ENCODE measurements at places on chromosomes 12 and 14. TPM values are rescaled to one million over a fixed set of nuclear protein-coding genes. Genes with fewer than 3 reads are reported as not detected.

Gene RPL10L
- total RNA-seq: not detected

Gene ETFBKMT
- total RNA-seq: 2.6 TPM

Gene SYT1
- total RNA-seq: 13.2 TPM

Gene CD163L1
- total RNA-seq: 1.8 TPM

Gene SLC38A4
- total RNA-seq: not detected

Gene TIMELESS
- total RNA-seq: 13.9 TPM

Gene VRTN
- not detected for total RNA-seq

Gene FAM181A
- not detected for total RNA-seq

Gene MRPS35
- total RNA-seq: 42.6 TPM

Gene BEGAIN
- total RNA-seq: 0.05 TPM

GRCh38 chr12:14244876-14245669, 120.4 kb upstream of the ATF7IP start:
- DNase-seq: no peak

DNA sequence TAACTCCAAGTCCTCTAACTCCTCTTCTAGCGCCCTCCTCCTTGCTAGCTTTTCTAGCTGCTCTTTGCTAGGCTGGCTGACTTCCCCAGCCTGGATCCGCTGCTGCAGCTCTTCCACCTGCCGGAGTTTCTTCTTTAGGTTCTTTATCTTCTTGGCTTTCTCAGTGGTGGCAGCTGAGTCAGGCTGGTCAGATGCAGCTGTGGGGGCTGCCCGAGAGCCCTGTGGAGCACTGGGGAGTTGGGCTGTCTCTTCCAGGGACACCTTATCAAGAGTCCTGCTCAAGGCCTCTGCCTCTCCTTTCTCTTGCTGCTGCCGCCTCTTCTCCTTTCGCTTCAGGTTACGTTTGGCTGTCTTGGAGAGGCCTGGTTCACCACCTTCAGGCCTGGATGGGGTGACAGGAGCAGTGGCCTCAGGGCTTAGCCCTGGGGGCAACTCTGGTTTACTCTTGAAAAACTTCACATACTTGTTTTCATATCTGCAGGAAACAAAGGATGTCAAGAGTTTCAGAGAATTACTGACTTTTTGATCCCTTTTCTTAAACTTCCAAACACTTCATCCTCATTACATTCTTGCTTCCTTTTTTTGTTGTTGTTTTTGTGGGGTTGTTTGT, 25.7 kb downstream of the PYM1 start:
- no peak for DNase-seq

DNA sequence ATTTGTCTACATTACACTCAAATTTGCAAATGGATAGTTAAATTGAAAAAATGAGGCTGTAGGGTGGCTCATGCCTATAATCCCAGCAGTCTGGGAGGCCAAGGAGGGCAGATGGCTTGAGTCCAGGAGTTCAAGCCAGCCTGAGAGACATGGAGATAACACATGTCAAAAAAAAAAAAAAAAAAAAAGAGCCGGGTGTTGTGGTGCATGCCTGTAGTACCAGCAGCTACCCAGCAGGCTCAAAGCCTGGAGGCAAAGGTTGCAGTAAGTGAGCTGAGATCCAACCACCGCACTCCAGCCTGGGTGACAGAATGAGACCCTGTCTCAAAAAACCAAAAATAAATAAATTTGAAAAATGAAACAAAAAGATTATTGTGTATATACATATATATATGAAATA, 119.9 kb upstream of the MGAT4C start:
- no peak for DNase-seq

DNA sequence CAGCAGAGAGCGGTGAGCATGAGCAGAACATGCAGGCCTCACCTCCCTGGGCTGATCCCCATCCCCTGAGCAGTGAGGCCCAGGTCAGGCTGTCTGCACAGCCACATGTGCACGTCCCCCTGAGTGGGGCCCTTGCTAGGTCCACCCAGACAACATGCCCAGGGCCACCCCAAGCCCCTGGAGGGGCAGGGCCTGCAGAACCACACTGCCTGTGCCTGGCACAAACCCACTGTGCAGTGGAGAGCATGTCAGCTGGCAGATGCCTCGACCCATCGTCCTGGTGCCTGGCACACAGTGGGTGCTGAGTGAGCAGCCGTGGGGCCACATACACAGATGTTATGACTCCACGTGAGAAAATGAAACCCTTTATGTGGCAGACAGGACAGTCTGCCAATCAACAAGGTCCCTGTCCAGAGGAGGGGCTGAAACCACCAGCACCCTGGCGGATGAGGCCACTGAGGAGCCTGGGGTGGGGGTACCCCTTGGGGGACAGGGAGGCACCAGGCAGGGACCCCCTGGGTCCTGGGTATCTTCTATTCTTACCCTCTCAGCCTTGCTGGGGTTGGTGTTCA, 8.3 kb downstream of the ANHX start:
- DNase-seq: no peak

GRCh38 chr14:69983317-69983716, 104.1 kb downstream of the SMOC1 start:
- DNase-seq: no peak

GRCh38 chr12:56127888-56128669, at the start of gene ESYT1:
Gene ESYT1 (plus strand): TSS chr12:56128267. CDS start chr12:56128320, 53 bp downstream.
- peak; percentile 99 for DNase-seq

- peak; percentile 99 for DNase-seq
Measured at GRCh38 chr14:38255673-38256532, at the start of gene CLEC14A. Gene CLEC14A (minus strand): TSS chr14:38256093. CDS start chr14:38256022, 71 bp downstream.

- no peak for DNase-seq
Measured at GRCh38 chr14:106843951-106844483, 1317.6 kb downstream of the TMEM121 start.

DNA sequence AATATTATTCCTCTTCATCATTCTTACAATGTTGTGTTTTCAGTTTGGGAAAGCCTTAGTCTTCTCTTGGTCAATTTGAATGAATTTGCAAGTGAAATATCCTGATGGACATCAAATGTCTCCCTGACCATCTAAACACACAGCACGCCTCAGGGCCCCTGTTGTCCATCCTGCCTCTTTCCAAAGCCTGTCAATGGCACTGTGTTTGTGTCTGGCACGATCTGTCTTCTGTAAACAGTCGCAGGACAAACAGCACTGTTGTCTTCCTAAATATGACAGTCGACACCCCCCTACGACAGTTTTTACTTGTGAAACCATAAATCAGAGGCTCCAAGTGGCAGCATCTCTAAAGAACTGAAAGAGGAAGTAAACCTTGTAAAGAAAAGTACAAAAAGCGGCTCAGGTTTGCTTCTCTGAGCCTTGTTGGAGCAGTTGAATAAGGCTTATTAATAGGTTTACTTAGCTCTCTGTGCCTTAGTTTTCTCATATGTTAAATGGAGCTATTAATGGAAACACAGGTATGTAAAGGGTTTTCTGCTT, 285.8 kb downstream of the NRXN3 start:
- DNase-seq: no peak
